ENCODE measurements at places on chromosomes 11 and 22.

- no peak for DNase-seq
Observed at GRCh38 chr11:79304599-79305212, 136.1 kb downstream of the TENM4 start.

DNA sequence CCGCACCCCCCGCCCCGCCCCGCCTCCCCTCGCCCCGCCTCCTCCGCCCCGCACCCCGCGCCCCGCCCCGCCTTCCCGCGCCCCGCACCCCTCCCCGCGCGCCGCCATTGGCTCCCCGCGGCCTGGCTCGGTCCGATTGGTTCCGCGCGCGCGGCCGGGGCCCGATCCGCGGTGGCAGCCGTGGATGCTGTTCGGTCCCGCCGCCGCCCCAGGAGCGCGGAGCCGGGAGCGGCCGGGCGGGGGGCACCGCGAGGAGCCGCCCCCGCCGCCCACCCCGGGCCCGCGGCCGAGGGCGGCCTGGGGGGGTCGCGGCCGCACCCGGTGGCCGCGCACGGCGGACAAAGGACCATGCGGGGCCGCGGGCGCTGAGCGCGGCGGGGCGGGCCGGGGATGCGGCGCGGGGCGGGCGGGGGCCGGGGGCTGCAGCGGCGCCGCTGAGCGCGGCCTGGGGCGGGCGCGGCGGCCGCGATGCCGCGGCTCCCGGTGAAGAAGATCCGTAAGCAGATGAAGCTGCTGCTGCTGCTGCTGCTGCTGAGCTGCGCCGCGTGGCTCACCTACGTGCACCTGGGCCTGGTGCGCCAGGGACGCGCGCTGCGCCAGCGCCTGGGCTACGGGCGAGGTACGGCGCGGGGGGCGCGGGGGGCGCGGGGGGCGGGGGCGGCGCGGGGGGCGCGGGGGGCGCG is at the start of gene B4GALNT4:
Gene B4GALNT4 (plus strand): TSS at position 164 of the 683 bp plus-strand sequence. CDS start 305 bp downstream, at position 469.
- DNase-seq = no peak

DNA sequence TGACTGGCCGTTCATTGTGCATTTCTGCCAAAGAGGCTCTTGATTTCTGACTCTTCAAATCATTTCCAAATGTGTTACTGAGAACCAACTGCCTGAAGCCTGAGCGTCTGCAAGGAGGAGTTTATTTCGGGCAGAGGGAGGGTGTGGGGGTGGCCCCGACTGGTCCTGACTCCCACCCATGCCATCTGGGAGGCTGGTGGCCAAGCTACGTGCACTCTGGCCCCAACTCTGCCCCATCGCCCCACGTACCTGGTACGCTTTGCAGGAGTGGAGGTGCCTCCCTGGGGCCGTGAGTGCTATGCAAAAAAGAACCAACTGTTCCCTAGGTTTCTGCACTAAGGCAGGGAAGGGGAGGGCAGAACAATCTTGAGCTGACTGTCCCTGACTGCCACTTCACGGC is 846.8 kb downstream of the BRD1 start:
- no peak for DNase-seq

- DNase-seq = no peak
Observed at GRCh38 chr11:27642954-27643353, 57.3 kb downstream of the BDNF start.

GRCh38 chr11:74866557-74866956 is 82.3 kb downstream of the XRRA1 start:
- no peak for DNase-seq

Data from HFFc6 (cell line).